ENCODE measurements at places on chromosomes 2 and 18.

- no peak for DNase-seq
- no peaks in the 10 kb centered on the region for H3K4me1 ChIP-seq
- no peak overlapping the region for H3K4me3 ChIP-seq
- H3K27ac ChIP-seq, result no peak overlapping the region
These were observed 90.3 kb downstream of the SP3 start for GRCh38 chr2:173874894-173875237.

- H3K4me1 ChIP-seq, result no peaks in the 10 kb centered on the region
- H3K36me3 ChIP-seq, result no peaks in the 10 kb centered on the region
- no peak overlapping the region for H3K4me3 ChIP-seq
- DNase-seq, result no peak
- H3K27me3 ChIP-seq, result no peaks in the 10 kb centered on the region
These were observed 184.1 kb upstream of the KYNU start for GRCh38 chr2:142693171-142693950.

DNA sequence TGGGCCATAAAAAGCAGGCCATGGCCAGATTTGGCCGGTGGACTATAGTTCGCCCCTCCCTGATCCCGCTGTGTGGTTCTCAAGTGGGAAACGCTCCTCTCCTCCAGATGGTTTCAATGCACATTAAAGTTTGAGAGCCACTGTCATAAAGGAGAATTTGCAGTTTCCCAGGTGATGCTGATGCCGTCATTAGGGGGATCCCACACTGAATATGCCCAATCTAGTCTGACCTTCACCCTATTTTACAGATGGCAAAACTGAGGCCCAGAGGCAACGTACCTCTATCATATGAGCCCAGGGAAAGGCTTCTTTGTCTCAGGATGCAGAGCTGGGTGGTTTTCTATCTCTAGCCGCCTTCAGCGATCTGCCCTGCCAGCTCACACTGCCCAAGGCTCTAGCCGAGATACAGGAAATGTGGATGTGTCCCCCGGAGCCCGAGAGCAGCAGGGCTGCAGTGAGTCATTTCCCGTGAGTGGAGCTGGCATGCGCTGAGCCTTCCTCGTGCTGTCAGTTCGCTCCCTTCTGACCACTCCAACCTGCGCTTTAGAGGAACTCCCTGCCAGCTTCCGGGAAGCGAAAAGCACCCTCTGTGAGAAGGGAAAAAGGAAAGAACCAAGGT is 116.2 kb downstream of the SMAD7 start:
- peak overlapping the region; percentile 19 for H3K4me3 ChIP-seq
- peak overlapping the region; percentile 74 for H3K27ac ChIP-seq
- H3K36me3 ChIP-seq, result no peaks in the 10 kb centered on the region
- peaks cover 58% of the 10 kb centered on the region for H3K4me1 ChIP-seq
- no peaks in the 10 kb centered on the region for H3K27me3 ChIP-seq
- DNase-seq, result peak; percentile 98

- no peaks in the 10 kb centered on the region for H3K36me3 ChIP-seq
- H3K4me1 ChIP-seq, result no peaks in the 10 kb centered on the region
- no peak for DNase-seq
These were observed 29.7 kb downstream of the DNMT3A start for GRCh38 chr2:25311865-25312575.

DNA sequence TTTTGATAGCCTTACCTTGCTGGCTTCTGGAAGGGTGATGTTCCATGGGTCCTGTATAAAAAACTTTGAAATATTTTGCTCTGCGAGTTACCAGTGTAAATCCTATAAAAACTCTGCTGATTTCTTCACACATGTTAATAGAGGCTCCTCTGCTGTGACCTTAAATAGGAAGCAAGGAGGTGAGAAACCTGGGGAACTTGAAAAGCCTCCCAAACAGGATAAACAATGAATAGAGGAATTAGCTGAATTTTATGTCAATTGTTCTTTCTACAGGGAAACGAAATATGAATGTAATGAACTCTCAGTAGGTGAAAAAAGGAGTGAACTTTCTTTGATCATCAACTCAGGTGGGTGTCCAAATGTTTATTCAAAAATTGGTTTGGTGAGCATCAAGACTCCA is 10.8 kb upstream of the CCL20 start:
- H3K4me3 ChIP-seq, result no peak overlapping the region
- no peaks in the 10 kb centered on the region for H3K4me1 ChIP-seq
- no peaks in the 10 kb centered on the region for H3K36me3 ChIP-seq
- no peaks in the 10 kb centered on the region for H3K27me3 ChIP-seq
- DNase-seq, result no peak
- H3K27ac ChIP-seq, result no peak overlapping the region
